Activated T-cell treated with anti-CD3 and anti-CD28 coated beads, Interleukin-2, amount 50 U/mL, for 4 hours (primary cell): ENCODE measurements at places on chromosomes 5 and 9. TPM values are rescaled to one million over a fixed set of nuclear protein-coding genes. Genes with fewer than 3 reads are reported as not detected.

GRCh38 chr9:26415528-26415927 is 477.1 kb downstream of the CAAP1 start:
- DNase-seq, result no peak

- no peak for DNase-seq
Measured at GRCh38 chr9:78011049-78011448, 20.6 kb downstream of the GNAQ start.

- no peak for DNase-seq
Measured at GRCh38 chr5:156888520-156888919, 38.4 kb downstream of the PPP1R2B start.

DNA sequence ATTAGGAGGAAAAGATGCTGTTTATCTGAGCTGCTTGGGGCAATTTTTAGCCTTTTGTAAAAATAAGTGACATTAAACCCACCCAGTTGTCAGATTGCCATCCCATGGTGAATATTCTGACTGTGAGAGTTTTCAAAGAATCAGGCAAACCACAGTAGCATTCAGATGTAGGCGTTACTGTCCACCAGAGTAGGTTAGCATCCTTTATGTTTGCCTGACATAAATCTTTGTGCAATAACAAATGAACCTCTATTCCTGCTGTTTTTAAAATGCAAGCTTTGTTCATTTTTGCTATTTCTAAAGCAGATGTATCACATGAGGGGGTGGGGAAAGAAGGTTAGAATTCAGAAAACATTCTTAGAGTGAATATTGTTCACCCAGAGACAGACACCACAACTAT is 427.8 kb downstream of the CDH9 start:
- no peak for DNase-seq

GRCh38 chr9:76530458-76531110 is 71.6 kb downstream of the GCNT1 start:
- DNase-seq, result no peak

DNA sequence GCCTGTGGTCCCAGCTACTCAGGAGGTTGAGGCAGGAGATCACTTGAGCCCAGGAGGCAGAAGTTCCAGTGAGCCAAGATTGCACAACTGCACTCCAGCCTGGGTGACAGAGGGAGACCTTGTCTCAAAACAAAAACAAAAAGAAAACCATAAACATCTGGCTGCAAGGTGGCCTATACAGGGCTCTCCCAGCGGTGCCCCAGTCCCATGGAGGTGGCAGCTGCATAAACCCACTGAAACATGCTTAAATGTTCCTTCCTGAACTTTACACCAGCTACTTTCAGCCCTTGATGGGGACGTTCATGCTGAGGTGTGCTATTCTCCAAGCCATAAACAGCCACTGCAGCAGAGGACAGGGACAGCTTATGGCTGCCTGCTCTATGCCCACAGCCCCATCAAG is 35.6 kb downstream of the DROSHA start:
- DNase-seq, result no peak

GRCh38 chr5:36442352-36442751 is 140.7 kb upstream of the RANBP3L start:
- no peak for DNase-seq

DNA sequence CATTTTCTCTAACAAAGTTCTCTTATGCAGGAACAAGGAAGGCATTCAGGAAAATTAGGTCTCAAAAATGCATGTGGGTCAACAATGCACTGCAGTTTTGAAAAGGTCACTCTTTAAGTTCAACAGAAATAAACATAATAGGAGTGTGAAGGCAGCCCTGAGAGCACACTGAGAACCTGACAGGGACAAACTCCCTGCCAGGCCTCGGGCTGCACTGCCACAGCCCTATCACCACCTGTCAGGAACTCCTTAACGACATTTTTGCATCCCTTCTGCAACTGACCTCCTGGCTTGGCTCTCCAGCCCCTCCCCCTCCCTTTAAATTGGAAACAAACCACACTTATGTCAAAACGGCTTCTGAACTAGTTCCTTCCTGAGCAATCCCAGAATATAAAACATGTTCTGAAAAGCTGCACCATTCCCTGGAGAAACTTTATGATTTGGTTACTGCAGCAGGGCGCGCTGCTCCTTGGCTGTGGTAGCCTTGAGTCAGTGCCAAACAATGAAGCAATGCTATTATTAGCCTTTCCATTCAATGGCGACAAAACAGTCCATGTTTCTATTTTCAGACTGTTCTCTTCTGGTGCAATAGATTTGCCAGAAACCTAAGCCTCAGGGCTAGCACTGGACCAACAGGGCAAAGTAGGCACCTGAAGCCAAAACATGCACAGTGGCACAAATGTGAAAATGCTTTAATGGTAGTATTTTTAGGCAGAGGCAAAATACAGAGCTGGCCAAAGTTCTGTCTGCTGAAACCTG is 160.1 kb upstream of the ZNF608 start:
- no peak for DNase-seq

GRCh38 chr5:111707630-111708164 is 49.3 kb downstream of the NREP start:
- no peak for DNase-seq

DNA sequence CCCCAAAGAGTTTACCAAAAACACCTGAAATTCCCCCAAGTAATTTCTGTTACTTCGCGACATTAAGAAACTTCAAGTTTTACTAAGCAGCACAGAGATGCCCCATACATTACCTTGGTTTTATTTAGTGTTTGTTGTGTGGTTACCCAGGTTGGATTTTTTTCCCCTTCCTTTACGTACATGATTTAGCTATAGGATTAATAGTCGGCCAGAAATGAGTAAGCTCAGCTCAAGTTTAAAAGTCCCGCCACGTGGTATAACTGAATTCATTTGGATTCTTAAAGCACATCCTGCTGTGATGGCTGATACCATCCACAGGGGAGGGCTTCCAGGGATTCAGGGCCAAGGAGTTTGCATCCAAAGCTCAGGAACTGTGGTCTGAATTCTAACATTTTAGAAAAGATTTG is 75.9 kb downstream of the DAP start:
- no peak for DNase-seq

DNA sequence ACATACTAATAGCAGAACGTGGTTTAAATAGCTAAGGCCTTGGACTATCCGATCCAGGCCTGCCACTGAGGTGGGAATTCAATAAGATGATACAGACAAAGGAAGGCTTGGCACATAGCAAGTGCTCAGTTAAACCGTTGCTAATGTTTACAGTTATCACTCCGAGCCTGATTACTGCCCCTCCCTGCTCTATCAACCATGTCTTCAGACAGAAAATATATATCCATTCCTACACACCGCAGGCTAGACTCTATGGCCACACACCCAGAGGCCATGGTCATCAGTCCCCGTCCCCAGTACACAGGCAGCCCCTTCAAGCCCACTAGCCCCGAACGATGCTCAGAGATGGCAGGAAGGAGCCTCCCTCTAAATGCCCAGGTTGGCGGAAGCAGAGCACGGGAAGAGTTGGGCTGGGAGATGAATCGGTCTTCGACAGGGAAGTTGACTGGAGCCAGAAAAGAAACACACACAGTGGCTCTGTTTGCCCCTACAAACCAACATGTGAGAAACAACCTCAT is 49.7 kb upstream of the STXBP1 start:
- no peak for DNase-seq

GRCh38 chr9:103537426-103537825 is 542.3 kb downstream of the CYLC2 start:
- no peak for DNase-seq

DNA sequence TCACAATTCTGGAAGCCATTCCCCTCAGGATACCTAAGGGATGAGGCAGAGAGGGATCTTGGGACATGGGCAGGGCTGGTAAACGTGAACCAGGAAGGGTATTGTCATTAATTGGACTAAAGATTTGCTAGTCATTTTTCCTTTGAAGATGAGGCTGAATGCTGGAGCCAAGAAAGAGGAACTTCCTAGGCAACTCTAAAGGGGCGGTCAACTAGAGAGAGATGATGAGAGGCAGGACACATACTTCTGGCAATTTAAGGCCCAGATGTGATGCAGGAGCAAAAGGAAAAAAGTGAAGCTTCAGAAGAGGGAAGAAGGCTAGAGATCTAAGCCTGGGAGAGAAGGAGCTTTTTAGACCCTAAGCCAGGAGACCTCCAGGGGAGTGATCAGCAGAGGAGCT is 5.6 kb downstream of the GBA2 start:
- DNase-seq, result no peak

- DNase-seq, result no peak
Measured at GRCh38 chr5:74686962-74687751, 2.1 kb downstream of the HEXB start.

GRCh38 chr9:15982182-15982581 is 429.3 kb downstream of the CCDC171 start:
- no peak for DNase-seq

C5orf46 gene
- not detected for total RNA-seq

CMBL gene
- 0.76 TPM for total RNA-seq

VCAN gene
- 0.74 TPM for total RNA-seq

NRG2 gene
- total RNA-seq, result 0.16 TPM

PCDH12 gene
- total RNA-seq, result 0.13 TPM
